HS-27A (cell line): ENCODE measurements at places on chromosomes 3 and 15.

- DNase-seq = no peak
Measured at GRCh38 chr3:20375302-20375701, 189.3 kb upstream of the SGO1 start.

GRCh38 chr3:127884041-127884440 lies 31.0 kb upstream of the KBTBD12 start:
- DNase-seq = no peak

DNA sequence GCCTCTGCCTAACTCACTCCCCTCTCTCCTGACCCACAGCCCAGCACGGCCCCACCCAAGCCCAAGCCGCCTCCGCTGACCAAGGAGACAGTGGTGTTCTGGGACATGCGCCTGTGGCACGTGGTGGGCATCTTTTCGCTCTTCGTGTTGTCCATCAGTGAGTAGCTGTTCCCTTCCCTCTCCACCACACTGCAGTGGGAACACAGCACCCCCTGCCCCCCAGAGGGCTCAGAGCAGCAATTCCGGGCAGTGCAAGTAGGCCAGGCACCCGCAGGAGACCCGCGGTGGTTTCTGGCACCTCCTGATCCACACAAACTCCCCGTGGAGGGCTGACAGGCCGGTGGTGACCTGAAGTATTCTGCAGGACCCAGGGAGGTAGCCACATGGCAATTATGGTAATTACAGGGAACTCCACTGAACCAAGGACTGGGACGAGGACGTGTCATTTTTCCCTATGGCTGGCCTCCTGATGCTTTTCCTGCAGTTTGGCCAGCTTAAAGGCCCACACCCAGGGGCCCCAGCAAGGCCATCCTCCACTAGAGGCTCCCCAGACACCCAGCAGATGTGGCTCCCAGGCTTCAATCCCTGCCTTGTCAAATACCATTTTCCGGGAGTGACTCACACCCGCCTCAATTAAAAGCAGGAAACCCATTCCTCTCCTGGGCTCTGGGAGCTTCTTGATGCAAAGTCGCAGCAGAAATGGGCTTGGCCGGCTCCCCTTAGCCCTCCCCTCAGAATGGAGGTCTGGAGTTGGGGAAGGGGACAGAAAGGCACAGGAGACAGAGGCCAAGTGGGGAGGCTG lies 4.8 kb downstream of the TMIE start:
- peak; percentile 52 for DNase-seq

DNA sequence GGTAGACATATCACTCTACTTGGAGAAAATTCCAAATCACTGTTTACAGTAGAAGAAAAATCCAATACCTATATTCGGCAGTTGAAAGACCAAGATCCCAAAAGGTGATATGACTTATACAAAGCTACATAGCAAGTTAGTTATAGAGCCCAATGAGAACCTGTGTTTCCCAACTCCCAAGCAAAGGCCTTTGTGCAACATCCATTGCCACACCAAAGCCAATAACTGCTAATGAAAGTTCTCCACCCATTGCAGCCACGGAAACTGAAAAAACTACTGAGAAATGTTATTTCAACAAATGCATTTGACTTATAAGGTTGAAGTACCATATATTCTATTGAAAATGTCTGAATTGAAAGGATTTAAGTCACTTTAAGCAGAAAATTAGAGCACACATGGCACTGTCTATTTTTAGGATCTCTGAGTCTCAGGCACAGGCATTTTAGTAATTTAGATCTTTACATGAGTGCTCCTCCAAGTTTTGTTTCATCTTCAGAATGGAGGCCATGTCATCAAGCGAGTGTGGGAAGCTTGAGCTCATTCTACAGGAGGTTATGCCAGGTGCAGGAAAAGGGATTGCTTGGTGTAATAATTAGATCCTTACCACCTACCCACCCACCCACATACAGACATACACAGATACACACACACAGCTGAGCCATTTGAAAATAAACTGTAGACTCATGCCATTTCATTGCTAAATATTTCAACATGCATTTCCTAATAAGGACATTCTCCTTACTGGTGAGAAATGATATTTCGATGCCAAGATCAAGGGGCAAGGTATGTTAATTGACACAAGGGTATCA lies 19.7 kb upstream of the ANO10 start:
- DNase-seq = no peak

GRCh38 chr3:30878862-30879261 lies 15.6 kb downstream of the GADL1 start:
- no peak for DNase-seq

- DNase-seq = no peak
Measured at GRCh38 chr3:177427540-177427939, 230.3 kb upstream of the TBL1XR1 start.

DNA sequence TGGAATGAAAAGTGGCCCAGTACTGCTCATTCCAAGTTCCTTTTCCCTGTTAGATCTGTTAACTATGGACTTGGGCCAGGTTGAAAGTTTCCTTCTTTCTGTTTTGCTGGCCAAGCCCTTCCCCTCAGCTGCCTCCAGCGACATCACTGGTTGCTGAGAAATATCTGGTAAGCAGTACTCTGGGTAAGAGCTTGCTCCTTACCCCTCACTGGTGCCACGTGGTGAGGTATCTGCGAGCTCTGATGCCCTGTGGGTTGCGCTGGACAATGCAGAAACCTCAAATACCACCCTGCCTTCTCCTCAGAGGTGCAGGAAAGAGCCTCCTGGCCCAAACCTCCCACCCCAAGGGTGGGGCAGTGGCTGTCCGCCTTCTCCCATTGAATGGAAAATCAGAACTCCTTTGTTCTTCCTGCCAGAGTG lies 42.9 kb upstream of the APH1B start:
- DNase-seq = no peak

- no peak for DNase-seq
Measured at GRCh38 chr15:49830391-49830790, 209.5 kb downstream of the DTWD1 start.

- no peak for DNase-seq
Measured at GRCh38 chr3:86740751-86741150, 250.2 kb downstream of the VGLL3 start.

GRCh38 chr15:84961114-84961452 lies 20.6 kb upstream of the PDE8A start:
- DNase-seq = peak; percentile 53

GRCh38 chr3:172067837-172068440 lies 28.6 kb downstream of the FNDC3B start:
- DNase-seq = no peak

- DNase-seq = no peak
Measured at GRCh38 chr15:40151991-40152390, 8.9 kb upstream of the BUB1B start.

DNA sequence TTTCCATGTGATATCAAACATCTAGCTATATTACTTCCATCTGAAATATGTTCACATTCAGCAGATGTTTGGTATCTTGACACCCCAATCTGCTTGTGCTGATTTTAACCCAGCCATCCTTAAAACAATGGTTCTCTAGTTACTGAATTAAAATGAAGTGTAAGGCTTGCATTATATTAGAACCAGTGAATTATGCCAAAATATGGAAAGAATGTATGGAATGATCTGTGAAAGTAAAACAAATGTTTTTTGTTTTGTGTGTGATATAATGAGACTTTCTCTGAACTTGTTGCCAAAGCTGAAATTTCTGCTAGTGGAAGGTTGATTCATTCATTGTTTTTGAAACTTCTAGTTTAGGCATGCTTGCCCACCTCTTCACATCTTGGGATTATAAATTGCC lies 317.1 kb downstream of the MEX3B start:
- DNase-seq = no peak

GRCh38 chr3:119630128-119630879 lies 30.1 kb downstream of the POPDC2 start:
- DNase-seq = no peak

- no peak for DNase-seq
Measured at GRCh38 chr15:85619992-85620689, 174.6 kb downstream of the KLHL25 start.

DNA sequence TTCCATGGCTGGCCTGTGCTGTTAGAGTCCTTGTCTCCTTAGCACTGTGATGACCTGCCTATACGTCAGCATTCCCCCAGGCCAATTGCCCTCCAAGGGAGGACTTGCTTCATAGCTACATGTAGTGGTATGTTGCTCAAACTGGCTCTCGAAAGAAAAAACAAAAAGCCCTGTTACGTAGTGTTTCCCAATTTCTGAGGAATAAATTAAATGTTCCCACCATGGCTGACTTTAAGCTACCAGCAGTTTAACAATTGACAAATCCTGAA lies 54.6 kb downstream of the WNT7A start:
- no peak for DNase-seq

- no peak for DNase-seq
Measured at GRCh38 chr3:19202303-19202702, 54.0 kb downstream of the KCNH8 start.

GRCh38 chr3:126546549-126547239 lies 12.0 kb downstream of the C3orf22 start:
- no peak for DNase-seq

DNA sequence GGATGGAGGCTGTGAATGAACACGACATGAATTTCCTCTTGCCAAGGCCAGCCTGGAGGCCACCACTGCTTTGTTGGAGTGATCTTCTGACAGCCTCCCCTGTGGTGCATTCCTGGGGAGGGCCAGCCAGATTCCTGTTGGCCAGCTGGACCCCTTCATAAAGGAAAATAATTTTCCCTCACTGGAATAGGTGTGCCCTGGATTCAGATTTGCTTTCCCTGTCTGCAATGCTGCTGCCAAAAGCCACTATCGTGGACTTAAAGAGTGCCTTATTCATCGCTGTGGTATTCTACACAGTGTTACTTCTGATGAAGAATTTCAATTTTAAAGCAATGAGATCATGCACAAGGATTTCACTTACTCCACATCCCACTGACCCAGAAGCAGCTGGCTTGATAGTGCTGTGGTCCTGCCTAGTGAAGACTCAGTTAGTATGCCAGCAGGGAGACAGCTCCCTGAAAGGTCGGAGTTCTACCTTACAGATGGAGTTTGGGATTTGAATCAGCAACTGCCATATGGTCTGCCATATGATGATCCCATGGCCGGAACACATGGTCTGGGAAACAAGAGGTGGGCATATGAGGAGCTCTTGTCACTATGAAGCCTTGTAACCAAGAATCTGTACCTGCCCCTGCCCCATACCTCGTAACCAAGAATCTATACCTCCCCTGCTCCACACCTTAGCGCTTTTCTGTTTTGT lies 145.2 kb downstream of the KLF13 start:
- peak; percentile 89 for DNase-seq

DNA sequence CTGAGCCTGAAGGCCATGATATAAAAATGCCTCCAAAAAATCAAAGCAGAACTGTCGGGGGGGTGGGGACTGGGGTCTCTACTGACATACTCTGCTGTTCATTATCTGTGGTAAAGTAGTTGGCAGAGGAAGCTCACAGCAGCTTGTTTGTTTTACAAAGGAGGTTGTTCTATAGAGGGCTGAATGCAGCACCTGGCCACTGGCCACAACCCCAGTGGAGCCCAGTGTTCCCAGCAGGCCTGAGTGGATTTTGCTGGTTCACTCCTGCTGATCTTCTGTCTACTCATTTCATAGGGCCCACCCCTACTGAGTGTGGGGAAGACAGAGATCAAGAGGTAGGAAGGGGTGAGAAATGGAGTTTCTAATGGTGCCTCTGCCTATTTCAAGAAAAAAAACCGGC lies 125.5 kb downstream of the DIPK2A start:
- DNase-seq = no peak

- DNase-seq = no peak
Measured at GRCh38 chr3:101377209-101377608, 56.8 kb upstream of the IMPG2 start.

DNA sequence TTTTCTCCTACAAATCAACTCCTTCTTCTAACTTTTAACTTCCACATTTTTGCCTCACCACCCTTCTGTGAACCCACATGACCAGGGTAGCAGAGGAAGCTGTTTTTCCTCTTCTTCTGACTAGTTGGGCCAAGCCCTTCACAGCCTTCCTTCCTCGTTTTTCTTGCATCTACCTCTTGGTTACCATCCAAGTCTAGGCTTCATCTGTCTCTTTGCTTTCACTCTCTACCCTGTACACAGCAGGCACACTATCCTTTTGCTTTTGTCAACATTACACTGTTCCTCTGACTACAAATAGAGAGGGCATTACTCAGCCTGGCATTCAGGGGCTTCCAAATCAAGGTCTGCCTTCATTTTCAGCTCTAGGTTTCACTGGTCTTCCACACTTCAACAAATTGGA lies 22.0 kb downstream of the SLC9A9 start:
- DNase-seq = no peak

GRCh38 chr3:12139111-12139511 lies 19.6 kb downstream of the TIMP4 start:
- DNase-seq = peak; percentile 17

GRCh38 chr3:122406198-122406597 lies 9.7 kb downstream of the WDR5B start:
- DNase-seq = no peak

GRCh38 chr3:132289316-132289715 lies 27.9 kb upstream of the ACP3 start:
- peak; percentile 41 for DNase-seq

DNA sequence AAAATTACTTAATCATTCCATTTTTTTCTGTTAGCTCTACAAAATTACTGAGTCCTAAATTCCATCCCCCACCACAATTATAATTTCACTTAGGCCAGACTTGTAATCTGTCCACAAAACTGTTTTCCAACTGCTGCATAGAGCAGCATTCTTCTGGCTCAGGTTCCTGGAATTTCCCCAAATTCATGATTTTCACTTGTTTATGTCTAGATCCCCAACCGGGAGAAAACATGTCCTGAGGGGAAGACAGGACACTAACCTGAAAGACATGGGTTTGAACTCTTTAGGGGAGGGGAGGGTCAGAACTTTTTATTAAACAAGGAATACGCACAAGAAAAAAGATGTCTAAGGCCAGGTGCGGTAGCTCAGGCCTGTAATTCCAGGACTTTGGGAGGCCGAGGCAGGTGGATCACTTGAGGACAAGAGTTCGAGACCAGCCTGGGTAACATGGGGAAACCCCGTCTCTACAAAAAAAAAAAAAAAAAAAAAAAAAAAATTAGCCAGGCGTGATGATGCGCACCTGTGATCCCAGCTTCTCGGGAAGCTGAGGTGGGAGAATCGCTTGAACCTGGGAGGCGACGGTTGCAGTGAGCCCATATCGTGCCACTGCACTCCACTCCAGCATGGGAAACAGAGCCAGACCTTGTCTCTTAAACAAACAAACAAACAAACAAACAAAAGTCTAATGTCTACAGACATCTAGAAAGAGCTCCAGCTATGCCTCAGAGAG lies 1.5 kb downstream of the ETFA start:
- DNase-seq = no peak

DNA sequence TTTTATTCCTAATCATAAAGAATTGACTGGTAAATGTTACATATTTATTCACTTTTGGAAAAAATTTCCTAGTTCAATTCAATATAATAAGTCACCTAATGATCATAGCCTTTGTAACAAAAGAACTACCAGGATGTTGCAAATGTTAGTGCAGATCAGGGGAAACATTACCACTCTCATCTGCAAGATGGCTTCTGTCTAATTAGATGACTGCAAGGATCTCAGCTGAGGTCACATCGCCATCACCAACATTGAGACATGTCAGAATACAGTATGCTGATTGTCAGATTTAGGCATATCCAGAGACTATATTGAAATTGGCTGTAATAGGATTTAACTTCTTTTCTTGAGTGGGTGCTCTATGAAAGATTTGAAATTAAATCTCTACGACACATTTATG lies 431.4 kb upstream of the AGTR1 start:
- DNase-seq = no peak

GRCh38 chr3:20378315-20378714 lies 192.3 kb upstream of the SGO1 start:
- no peak for DNase-seq
